ENCODE measurements at places on chromosomes 1 and 21.

- no peak for ATAC-seq
These were observed 2.4 kb downstream of the PDPN start for GRCh38 chr1:13586001-13586400.

DNA sequence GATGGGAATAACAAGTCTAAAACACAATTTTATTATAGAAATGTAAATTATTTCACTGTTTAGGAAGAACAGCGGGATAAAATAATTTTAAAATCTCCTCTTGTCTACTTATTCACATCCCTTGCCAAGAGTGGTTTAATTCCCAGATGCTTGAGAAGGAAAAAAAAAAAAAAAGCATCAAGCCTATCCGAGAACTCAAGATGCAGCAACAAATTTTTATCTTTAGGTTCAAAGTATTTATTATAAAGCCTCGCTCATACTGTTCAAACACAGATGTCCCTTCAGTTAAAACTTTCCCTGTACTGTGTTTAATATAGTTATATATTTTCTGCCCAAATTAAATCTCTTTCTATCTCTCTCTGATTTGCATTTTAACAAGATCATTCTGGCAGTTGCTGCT, 1615.8 kb downstream of the PLA2G4A start:
- no peak for ATAC-seq

- no peak for ATAC-seq
These were observed 59.8 kb downstream of the CAPN9 start for GRCh38 chr1:230807029-230807428.

DNA sequence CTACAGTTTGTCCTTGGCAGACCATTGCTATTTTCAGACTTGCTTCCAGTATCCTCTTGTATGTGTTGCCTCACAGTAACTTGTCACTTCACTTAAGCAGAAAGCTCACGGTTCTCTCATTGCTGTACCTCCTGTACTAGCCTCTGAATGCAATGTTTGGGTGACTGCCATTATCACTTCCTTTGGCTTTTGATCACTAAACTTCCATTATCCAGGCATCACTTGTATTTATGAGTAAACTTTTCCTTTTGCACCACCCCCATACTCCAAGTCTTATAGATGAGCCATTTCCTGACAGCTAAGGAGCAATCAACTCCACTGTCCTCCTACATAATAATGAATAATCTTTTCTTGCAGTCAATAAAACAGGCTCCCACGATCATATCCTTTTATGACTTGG, 255.3 kb downstream of the PDE4B start:
- no peak for ATAC-seq

DNA sequence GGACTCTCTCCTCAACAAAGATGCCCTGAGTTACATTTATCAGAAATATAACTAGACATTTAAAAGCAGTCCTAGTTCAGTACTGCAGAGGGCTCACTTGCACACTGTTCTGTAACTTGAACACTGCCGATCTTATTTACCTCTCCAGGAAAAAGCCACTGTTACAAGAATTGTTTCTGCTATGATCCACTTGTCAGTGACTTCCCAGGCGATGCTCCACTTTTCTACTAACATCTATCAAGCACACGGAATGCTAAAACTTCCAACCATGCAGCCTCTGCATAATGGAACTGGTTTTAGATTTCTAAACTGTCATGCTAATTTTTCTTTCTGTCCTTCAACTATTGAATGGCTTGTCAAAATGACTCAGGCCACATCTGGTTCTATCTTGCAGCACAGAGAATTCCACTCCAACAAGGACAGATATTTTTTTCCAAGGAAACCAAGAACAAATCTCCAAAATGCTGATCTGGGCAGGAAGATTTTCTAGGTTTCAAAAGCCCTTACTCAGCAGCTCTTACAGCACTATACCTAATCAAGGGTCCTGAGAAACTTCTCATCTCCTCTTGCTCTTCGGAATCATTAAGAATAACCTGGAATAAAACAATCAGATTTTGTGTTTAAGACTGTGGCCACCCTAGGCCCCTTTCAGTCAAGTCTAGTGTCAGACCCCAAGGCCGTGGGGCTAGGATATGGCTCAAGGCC, 9.9 kb downstream of the SEC16B start:
- ATAC-seq = no peak

DNA sequence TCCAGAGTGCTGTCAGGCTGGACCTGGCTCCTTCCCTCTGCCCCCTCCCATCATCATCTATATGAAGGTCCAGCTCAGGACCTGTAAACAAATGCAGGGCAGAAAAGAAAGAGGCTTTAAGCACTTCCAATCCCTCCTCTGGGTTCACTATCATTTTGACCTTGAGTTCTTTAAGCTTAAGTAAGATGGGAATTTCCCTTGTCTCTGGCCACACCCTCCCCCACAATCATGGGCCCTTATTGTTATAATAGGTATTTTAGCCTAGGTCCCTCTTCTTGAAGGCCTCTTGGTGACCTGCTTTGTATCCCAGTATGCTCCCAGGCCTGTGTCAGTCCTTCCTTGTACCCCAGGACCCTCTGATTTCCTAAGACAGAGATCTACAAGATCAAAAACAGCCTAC, 45.1 kb upstream of the EPS15 start:
- ATAC-seq = peak; percentile 59

DNA sequence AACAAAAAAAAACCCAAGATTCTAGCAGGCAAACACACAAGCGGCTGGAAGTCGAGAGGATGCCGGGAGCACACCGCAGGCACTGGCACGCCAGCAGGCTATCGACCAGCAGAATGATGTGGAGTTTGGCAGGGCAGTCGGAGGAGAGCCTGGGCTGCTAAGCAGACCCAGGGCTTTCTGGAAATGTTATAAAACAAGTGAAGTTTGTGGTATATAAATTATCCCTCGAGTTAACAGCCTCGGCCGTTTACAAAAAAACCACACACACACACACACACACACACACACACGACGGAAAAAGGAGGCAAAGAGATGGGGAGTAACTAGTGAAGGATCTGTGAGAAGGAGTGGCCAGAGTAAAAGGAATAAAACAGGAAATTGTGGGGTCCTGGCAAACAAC, 87.2 kb upstream of the IVNS1ABP start:
- no peak for ATAC-seq

DNA sequence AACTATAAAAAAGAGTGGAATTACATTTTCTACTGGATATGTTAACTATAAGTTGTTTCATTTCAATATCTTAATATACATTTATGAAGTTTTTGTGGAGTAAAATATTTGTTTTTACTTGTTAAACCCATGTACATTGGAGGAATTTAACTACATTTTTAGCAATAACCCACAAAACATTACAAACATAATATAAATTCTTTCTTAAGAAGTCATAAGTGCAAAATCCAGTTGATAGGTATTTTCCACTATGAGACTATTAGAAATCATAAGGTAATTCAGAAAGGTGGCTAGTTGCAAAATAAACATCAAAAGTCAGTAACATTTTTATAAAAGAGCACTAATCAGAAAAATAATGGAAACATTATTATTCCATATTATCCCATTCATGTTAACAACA, 73.9 kb upstream of the RRP15 start:
- no peak for ATAC-seq

- ATAC-seq = no peak
These were observed 104.9 kb upstream of the TMPRSS2 start for GRCh38 chr21:41612674-41613532.

DNA sequence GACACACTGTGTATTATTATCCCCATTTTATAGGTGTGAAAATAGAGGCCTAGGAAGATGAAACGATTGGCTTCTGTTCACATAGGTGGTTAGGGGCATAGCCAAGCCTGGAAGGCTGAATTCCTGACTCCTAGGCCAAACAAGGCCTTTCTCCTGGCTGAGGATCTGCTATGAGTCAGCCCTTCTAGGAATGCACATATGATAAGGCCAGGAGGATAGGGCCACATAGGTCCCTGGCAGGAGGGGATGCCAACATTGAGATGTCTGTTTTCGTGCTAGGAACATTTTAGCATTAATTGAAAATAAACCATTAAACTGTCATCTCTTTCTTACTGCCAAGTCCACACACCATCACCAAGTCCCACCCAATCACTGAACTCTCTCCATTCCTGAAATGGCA, 9.2 kb downstream of the CSMD2 start:
- ATAC-seq = no peak

DNA sequence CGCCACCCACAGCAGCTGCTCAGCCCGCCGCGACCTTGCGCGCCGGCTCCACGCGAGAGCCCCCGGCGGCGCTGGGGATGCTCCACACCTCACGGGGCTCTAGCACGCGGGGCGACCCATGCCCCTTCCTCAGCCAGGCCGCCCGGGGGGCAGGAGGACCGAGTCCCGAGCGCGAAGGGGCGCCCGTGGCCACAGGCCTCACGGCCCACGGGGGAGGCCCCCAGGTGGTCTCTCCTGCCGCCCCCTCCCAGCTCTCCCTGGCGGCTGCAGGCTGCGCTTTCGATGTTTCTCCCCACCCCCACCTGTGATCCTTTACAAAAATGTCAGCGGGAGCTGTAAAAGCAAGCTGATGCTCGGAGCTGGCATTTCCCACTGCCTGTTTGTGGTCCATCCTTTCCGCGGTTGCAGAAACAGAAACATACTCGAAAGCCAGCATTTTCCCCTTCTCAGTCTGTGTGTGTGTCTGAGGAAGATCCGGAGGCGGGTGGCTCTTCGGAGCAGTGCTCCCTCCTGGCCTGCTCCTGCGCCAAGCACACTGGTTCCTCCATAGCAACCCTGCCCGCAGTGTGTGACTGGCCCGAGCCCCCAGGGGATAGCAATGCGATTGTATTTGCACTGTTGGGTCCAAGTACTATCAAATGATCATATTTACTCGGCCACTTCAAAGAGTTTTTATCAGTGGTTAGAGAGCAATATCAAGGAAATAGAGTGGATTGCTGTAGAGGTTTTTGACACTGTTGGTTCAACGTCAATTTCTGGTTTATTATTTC, 2.1 kb downstream of the KIF26B start:
- no peak for ATAC-seq

- ATAC-seq = no peak
These were observed 43.0 kb downstream of the TOR3A start for GRCh38 chr1:179124873-179125272.

GRCh38 chr1:102529446-102529845, 532.7 kb upstream of the OLFM3 start:
- ATAC-seq = no peak

- no peak for ATAC-seq
These were observed 8.1 kb downstream of the DNASE2B start for GRCh38 chr1:84406346-84406861.

DNA sequence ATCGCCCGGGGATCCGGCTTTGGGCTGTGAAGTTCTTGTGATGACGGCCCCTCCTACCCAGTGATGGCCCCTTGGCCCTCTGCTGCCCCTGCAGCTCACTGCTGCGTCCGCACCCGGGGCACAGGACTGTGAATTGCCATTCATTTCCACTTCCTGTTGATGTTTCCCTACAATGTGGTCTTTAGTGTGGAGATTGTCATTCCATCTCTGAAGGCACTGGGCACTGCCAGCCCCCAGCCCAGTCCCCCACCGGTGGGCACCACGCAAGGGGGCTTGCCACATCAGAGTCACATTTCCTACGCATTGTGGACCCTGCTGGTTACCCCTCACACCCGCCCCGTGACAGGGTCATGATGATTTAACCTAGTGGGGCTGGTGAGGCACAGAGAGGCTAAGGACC, 2.5 kb upstream of the MX2 start:
- no peak for ATAC-seq

- ATAC-seq = no peak
These were observed 18.3 kb downstream of the MAB21L3 start for GRCh38 chr1:116129537-116129936.

- no peak for ATAC-seq
These were observed 70.3 kb downstream of the URB2 start for GRCh38 chr1:229696385-229696784.

DNA sequence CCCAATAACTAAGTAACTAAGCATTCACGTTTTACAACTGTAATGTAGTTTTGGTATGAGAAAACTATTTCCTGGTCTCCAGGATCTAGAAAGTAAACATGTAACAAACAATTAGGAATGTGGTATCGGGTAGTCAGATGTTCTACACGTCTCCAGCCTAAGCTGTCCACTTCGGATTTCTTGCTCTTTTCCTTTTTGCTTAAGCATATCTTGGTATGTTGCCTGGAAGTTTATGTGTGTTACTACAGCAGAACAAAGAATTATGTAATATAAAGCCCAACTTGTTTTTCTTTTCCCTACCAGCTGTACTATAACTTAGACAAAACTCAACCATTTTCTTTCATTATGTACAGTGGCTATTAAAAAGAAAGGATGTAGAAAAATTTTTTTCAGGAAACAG, 20.4 kb upstream of the WARS2 start:
- ATAC-seq = no peak

DNA sequence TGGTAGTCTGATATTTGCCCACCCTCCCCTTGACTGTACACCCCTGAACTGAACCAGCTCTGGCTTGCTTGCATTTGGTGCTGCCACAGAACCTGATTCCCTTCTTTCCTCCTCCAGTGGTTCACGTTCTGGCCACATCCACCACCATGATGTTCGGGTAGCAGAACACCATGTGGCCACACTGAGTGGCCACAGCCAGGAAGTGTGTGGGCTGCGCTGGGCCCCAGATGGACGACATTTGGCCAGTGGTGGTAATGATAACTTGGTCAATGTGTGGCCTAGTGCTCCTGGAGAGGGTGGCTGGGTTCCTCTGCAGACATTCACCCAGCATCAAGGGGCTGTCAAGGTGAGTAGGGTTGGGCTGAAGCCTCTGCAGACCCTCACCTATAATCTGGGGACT, 1.8 kb downstream of the CDC20 start:
- ATAC-seq = no peak

DNA sequence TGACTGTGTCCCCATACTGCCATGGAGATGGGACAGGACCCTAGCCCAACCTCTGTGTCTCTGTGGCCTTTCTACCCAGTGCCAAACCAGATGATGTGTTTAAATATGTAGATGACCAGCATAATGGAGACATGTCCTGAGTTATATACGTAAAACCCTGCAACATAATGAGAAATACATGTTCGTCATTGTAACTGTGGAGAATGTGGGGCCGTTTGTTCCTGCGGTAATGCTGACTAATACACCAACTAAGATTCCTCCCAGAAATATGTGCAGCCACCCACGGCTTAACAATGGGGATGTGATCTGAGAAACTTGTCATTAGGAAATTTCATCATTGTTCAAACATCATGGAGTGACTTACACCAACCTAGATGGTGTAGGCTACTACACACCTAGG, 71.7 kb upstream of the SIM2 start:
- no peak for ATAC-seq

DNA sequence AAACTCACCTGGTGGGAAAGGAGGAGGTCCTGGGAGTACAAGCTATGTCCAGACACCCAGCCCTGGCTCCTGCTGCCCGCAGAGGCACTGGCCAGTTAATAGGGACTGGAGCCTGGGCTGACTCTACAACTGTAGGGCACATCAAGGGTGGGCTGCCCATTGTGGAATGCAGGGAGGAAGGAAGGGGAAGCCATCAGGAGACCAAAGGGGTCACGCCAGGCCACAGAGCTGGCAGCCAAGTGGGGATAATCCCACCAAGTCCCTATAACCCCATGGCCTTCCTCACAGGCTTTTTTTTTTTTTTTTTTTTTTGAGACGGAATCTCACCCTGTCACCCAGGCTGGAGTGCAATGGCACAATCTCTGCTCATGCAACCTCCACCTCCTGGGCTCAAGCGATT, 14.7 kb downstream of the TMEM53 start:
- ATAC-seq = no peak
